ENCODE measurements at places on chromosomes 1 and 21.

DNA sequence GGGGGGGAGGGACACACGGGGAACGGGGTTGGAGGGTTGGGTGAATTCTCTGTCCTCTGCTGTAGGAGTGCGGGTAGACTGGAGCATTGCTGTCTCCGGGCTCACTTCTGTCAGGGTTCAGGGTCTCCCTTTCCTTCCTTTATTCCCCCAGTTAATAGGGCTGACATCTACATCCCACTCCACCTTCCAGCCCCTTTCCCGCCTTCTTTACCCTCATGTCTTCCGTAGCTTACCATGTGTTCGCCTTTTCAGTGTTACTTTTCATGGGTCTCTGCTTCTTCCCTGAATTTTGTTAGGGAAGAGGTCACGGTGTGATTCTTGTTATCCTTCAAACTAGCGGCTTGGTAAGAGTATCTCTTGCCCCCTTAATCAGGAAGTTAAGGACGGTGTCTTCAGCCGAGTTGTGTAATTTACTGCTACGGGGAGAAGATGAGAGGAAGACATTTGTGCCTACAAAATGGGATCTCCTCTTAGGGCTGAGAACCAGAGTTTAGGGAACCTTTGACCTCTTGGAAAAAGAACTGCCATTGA lies 917 bp downstream of the RAP1A start:
- DNase-seq = peak; percentile 35

DNA sequence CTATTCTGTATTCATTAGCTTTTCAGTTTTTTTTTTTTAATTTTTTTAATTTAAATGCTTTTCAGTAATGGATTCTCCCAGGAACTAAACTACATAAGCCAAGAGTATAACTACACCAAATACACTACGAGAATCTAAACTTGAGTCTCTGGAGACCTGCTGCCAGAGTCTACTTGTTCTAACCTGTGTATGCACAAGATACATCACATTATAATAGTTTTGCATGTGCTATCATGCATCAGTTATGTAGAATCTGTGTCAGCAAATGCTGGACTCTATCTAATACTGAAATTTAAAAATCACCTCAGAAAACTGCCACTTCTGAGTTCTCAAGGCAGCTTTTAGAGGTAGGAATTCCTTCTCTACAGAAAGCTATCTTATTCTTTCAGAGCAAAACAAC lies 146.3 kb upstream of the GREM2 start:
- no peak for DNase-seq

- DNase-seq = no peak
Measured at GRCh38 chr1:220811695-220812094, 25.0 kb downstream of the MTARC1 start.

DNA sequence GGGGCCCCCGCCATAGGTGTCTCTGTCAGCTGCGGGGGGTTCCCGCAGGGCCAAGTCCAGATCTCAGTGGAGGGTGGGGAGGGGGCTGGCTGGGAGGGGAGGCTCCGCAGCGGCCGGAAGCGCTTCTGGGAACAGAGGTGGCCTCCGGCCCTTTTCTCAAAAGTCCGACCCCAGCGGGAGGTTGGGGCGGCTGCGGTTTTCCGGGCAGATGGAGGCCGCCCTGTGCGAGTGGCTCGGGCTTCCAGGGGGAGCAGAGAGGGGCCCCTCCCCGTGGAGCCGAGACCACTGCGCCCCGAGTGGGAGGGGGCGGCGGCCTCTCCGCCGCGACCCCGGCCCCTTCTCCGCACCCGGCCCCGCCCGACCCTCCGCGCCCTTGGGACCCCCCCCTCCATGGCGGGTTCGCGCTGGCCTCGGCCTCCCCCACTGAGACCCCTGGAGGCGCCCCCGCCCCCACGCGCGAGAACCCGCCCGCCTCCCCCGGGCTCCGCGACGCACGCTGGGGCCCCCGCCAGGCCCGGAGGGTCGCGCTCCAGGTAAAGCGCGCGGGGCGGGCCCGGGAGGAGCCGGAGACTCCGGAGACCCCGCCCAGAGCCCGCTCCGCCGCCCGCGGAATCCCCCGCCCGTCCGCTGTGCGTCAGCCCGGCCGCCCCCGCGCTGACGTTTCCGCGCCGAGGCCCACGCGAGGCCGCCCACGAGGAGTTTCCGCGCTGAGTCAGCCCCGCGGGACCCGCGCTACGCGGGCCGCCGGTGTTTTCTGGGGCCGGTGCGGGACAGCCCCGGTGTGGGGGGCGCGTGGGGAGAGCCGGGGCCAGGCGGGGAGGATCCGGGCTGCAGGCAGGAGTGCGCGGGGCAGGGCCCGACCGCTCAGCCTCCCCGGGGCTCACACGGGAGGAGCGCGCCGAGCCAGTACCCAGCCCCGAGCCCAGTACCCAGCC lies 5.2 kb downstream of the TNFRSF18 start:
- peak; percentile 9 for DNase-seq

GRCh38 chr1:211579440-211580302 lies 710 bp upstream of the SLC30A1 start:
- DNase-seq = peak; percentile 76

GRCh38 chr21:22609802-22610201 lies 1611.6 kb downstream of the NCAM2 start:
- no peak for DNase-seq

DNA sequence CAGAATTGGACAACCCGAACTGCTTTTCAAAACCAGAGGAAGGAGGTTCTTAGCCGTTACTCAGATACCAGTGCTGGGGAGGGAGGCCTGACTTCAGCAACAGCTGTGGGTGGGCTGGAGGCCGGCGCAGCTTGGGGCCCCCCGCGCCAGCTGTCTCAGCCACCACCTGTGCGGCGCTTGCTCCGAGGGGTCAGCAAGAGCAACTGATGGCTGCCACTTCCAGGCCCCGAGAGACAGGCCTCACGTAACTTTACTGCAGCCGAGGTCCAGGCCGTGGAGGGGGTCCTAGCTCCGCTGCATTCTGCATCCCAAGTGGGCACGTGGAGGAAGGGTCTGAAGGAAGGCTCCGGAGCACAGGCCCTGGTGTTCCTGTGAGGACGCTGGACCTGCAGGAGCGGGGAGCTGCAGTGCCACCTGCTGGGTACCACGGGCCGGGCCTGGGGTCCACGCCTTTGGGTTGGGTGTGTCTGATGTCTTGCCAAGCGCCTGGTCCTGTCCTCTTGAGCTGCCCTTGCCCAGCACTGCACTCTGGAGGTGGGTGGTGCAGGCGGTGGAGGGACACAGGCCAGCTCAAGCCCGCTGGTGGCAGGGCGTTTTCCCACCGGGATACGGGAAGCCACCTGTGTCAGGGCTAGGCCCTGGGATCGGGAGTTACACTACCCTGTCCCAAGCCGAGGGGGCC lies 9.8 kb downstream of the THAP3 start:
- peak; percentile 9 for DNase-seq

GRCh38 chr1:182357171-182357570 lies 34.4 kb downstream of the GLUL start:
- DNase-seq = peak; percentile 80

DNA sequence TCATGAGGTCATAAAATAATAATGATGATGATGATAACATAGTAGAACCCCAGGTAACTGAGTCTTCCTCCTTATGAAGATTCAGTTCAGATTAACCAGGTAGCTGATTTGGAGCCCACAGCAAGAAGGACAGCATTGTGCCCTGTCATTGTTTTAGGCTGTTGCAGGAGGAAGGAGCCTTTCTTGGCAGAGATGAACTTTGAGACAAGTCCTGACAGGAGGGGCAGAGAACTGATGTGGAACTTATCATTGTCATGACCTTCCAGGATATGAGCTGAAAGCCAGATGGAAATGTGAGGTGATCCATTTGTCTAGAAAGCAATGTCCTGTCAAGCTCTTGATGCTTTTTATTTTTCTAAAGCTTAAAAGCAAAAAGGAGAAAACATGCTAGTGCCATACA lies 132.6 kb upstream of the COA6 start:
- DNase-seq = no peak

- DNase-seq = no peak
Measured at GRCh38 chr1:92698932-92699331, 86.0 kb downstream of the EVI5 start.

- no peak for DNase-seq
Measured at GRCh38 chr21:40534886-40535285, 312.1 kb downstream of the DSCAM start.

DNA sequence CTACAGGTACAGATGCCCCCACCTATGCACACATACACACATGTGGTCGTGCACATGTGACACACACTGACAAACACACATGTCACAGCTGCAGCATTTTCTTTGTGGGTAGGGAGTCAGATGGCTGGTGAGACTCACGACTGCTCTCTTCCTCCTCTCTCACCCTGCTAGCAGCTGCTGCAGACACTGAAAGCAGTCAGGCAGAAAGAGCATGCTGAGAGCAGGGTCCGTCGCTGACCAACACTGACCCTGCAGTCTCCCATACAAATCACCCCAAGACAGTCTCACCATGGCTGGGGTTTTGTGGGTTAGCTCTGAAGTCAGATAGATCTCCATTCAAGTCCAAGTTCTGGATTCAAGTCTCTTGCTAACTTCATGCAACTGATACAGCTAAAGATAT lies 188.3 kb downstream of the ASTN1 start:
- no peak for DNase-seq

- no peak for DNase-seq
Measured at GRCh38 chr1:162353078-162353477, 23.6 kb downstream of the SPATA46 start.

DNA sequence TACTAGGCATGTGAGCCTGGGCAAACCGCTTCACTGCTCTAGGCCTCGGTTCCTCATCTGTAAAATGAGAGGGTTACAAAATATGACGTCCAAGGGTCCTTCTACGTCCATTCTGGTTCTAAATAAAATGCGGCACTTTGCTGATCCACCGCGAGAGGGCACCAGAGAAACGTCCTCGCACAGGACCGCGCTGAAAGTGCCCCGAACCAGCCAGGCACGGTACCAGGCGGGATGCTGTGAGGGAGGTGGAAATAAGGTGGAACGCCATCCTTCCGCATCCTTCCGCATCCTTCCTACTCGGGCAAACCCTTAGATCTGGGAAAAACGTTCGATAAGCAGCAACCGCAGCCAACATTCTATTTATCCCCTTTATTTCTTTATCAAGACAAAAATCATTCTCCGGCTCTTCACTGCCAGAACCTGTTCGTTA lies 60.3 kb upstream of the KRTAP19-8 start:
- peak; percentile 64 for DNase-seq

- no peak for DNase-seq
Measured at GRCh38 chr1:41683681-41684500, 199.4 kb upstream of the EDN2 start.

- DNase-seq = no peak
Measured at GRCh38 chr21:46603228-46603627, 1.7 kb downstream of the S100B start.

DNA sequence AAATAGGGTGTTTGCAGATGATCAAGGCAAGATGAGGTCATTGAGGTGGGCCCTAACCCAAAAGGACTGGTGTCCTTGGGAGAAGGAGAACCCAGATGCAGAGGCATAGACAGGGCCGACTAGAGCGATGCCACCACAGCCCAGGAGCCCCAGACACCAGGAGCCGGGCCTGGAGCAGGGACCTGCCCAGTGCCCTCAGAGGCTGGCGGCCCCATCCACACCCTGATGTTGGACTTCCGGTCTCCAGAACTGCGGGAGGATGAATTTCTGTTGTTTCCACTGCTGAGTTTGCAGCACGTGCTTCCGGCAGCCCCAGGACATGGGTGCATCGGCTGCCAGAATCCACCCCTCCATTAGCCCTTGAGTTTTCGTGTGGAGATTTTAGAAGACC lies 7.2 kb upstream of the ACTRT2 start:
- no peak for DNase-seq

- no peak for DNase-seq
Measured at GRCh38 chr1:176996456-176997090, 167.9 kb downstream of the ASTN1 start.

- DNase-seq = no peak
Measured at GRCh38 chr1:107829036-107829770, 135.8 kb downstream of the VAV3 start.

DNA sequence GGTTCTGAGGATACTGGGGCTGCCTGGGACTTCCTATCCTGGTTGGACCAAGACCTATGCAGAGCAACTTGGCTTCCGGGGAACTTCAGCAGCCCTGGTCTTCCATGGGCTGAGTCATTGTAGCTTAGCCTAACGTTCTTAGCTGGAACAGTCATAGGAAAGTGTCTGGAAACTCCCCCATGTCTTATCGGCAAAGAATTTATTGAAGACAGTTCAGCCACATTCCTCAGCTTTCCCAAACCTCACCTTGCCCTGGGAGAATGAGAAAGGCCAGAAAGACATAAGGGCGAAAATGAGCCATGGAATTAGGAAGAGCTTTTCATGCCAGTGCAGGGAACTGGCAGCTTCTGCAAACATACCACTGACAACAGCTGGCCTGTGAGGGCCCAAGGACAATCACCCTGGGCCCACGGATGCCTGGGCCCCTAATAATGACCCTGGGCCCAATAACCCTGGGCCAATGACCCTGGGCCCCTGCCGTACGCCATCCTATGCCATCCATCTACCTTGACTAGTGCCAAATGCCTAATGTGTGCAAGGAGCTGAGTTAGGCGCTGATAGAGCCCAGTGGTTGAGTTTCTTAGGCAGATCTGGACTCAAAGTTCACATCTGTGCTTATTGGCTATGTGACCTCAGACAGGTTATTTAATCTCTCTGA lies 114.4 kb upstream of the GADD45A start:
- DNase-seq = no peak

- no peak for DNase-seq
Measured at GRCh38 chr1:244221991-244222390, 170.9 kb downstream of the ZBTB18 start.

DNA sequence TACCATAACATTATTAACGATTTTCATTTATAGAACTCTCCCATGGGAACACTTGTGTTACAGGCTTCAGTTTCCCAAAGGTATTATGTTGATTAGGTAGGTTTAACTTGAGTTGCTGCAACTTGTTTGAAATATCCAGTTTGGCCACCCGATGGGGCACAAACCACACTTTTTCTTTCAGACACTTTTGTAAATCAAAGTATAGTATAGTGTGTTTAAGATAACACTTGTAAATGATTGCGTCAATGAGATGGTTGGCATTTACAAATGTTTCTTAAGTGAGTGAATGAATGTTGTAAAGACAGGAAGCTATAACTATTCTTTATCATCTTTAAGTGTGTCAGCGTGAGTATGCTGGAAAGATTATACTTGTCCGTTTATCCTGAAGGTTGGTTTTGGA lies 4.3 kb downstream of the XPR1 start:
- DNase-seq = no peak

- no peak for DNase-seq
Measured at GRCh38 chr1:222600281-222600680, 10.5 kb upstream of the TAF1A start.

DNA sequence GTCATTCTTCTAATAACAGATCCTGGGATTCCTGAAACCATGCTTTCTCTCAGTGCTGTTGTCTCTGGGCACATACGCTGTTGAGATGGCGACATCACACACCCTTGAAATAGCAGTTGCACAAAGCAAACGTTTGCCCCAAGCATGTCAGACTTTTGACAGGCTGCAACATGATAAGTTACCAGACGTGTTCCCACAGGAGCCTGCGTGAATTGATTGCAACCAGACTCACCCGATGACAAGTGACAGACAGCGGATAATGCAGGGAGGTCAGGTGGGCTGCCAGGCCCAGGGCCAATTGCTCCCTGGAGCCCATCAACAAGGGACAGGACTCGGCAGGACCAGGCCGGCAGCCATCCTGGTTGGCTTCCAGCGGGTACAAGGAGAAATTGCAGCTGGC lies 310.9 kb downstream of the SIPA1L2 start:
- DNase-seq = peak; percentile 63

Data from NCI-H1105 treated with DMSO at 0.1 percent for 48 hours (cell line).